HFF-Myc (cell line): ENCODE measurements at places on chromosomes 1 and 21.
A peak's percentile ranks its signal among the peaks of the same experiment; 100 is the strongest.

DNA sequence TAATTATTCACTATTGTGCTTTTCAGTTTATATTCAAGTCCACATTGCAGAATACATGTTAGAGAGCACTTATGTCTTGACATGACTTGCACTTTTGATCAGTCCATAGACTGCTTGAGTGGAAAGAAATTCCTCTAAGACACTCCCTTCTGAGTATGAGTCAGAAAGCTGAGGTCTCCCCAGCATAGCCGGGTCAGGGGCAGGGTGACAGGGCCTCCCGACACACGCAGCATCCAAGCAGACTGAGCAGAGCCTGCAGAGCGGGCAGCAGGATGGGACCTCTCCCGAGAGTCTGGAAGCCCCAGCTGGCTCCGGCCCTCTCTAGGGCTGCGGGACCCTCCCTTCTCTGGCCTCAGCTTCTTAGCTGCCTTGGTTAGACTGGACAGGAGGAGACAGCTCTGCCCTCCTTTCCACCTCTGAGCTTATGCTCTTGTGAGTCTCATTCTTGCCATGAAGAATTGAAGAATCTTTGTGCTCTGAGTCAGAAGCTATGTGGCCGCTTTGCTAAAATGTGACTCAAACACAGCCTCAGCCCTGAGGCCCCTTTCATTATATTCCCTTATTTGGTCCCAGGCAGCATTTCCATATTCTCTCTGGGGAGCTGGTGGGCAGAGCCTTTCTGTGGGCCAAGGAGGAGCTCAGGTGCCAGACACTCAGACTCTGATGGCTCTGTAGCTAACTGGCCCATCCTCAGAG, 11.2 kb upstream of the CAPN2 start:
- peak; percentile 86 for DNase-seq

DNA sequence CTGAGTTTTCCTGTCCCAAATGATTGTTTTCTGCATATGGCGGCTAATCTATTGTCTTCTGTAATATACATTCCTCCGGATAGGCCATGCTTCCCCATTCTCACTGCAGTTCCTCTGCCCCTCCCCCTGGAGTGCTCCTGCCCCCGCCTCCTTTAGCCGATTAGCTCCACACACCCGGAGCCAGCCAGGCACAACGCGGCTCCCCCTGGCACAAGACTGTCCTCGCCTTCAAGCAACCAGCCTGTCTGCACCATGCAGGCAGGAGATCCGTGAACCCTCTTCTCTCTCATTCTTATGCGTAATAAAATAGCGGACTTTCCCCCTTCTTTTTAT, 18.0 kb downstream of the SERTAD4 start:
- no peak for DNase-seq

- DNase-seq: no peak
Observed at GRCh38 chr1:102937401-102937800, 170.9 kb downstream of the COL11A1 start.

- DNase-seq: no peak
Observed at GRCh38 chr1:63248216-63248615, 74.2 kb upstream of the FOXD3 start.

DNA sequence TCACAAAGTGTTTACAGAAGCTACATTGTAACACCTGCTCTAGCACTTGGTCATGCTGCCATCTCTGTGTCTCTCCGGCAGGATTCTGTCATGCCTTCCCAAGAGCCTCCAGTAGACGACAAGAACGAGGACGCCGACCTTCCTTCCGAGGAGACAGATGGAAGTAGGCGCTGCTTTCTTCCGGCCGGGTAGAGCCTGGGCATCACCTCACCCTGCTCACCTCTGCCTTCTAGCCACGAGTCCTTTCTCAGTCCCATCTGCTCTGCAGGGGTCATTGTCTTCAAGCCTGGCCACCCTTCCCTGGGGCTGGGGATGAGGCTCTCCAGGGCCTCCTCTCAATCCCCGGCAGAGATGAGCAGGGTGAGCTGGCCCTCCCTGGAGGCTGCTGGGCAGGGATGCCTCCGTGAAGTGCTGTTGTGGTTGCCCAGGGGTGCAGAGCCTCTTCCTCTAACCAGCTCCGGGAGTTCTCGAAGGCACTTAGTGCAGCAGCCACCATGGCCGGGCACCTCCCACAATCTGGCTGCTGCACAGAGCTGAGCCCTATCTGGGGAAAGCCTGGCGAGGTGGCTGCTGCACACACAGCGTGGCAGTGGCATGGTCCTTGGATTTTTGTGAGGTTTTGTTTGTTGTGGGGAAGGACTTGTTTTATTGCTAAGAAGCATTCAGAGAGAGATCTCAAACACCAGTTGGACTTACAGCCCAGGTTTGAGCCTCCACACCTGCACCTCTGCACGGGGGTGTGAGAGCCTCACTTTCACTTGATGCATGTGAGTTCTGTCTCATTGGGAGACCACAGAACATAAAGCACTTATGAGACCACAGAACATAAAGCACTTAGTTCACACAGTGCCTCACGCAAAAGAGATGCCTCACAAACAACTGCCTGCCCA, 48.4 kb downstream of the FAAP20 start:
- no peak for DNase-seq

DNA sequence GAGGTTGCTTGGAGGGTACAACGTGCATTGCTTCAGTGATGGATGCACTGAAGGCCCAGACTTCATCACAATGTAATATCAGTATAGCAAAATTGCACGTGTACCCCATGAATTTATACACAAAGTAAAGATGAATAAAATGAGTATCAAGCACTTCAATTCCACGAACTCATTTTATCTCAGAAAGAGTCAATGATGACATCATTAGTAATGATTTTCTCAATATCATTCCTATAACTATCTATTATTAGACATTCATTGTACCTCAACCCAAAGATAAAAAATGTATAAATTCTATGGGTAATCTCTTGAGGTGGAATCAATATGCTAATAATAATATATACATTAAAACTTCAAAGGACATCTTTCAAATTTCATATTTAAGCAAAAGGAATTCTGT, 208.4 kb downstream of the COL11A1 start:
- no peak for DNase-seq

- peak; percentile 81 for DNase-seq
Observed at GRCh38 chr1:209354111-209354839, 229.2 kb upstream of the CAMK1G start.

GRCh38 chr1:158800526-158800925, 19.5 kb upstream of the OR6N2 start:
- DNase-seq: no peak
